IMR-90 (cell line): ENCODE measurements at places on chromosomes 7 and 10. TPM values are rescaled to one million over a fixed set of nuclear protein-coding genes. Genes with fewer than 3 reads are reported as not detected.

GRCh38 chr7:92963566-92963965 is 127.2 kb upstream of the CDK6 start:
- H3K36me3 ChIP-seq, result no peaks in the 10 kb centered on the region
- no peaks in the 10 kb centered on the region for H3K4me1 ChIP-seq
- no peak overlapping the region for H3K4me3 ChIP-seq

FZD1 gene
- total RNA-seq, result 3.6 and 4.4 TPM in 2 replicates

DNA sequence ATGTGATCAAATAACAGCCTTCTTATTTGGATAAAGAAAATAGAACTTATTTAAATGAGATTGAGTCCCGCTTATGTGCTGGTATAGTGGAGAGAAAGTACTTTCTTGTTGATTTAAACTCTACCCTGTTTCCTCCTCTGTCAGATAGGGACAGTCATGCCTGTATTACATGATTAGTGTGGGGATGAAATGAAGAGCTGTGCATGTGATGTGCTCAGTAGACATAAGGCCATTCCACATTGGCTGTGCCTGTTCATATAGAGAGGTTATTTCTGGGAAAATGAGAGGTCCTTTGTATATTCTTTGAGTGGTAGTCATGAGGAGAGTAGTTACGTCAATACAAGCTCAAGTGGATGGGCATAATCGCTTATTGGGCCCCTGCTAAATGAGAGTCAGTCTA is 5.7 kb downstream of the MTURN start:
- H3K4me1 ChIP-seq, result peaks cover 5% of the 10 kb centered on the region
- H3K27me3 ChIP-seq, result no peaks in the 10 kb centered on the region
- H3K36me3 ChIP-seq, result no peaks in the 10 kb centered on the region
- no peak overlapping the region for H3K4me3 ChIP-seq
- no peak for DNase-seq

TRIM50 gene
- total RNA-seq, result not detected in 2 replicates

GRCh38 chr10:6161921-6162320 is 40.8 kb upstream of the PFKFB3 start:
- H3K4me3 ChIP-seq, result no peak overlapping the region
- peaks cover 11% of the 10 kb centered on the region for H3K4me1 ChIP-seq
- 0 out of 2 replicates have a peak, but pooled peaks cover 1% of the 10 kb centered on the region for H3K36me3 ChIP-seq
- no peaks in the 10 kb centered on the region for H3K27me3 ChIP-seq
- no peak for DNase-seq

GRCh38 chr10:7950981-7951847 is 103.3 kb upstream of the GATA3 start:
- peak; percentile 80 for DNase-seq
- peak overlapping the region; percentile 87 for H3K27ac ChIP-seq
- H3K4me1 ChIP-seq, result peaks cover 18% of the 10 kb centered on the region
- H3K27me3 ChIP-seq, result no peaks in the 10 kb centered on the region

SLC29A3 gene
- 0.72 and 0.83 TPM in 2 replicates for total RNA-seq

CPN1 gene
- total RNA-seq, result not detected in 2 replicates

DNA sequence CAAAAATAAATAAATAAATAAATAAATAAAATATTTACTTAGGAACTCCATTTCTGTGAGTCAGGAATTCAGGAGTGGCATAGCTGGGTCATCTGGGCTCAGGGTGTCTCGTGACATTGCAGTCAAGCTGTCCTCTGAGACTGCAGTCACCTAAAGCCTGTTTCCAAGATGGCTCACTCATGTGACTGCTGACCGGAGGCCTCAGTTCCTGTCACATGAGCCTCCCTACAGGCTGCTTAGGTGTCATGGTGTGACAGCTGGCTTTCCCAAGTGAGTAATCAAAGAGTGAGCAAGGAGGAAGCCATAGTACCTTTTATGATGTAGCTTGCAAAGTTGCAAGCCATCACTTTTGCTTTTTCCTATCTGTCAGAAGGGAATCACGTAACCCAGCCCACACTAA is 128.6 kb upstream of the KCTD7 start:
- H3K27me3 ChIP-seq, result no peaks in the 10 kb centered on the region
- peaks cover 2% of the 10 kb centered on the region; the same call in 1 of the 2 replicates for H3K4me1 ChIP-seq
- H3K4me3 ChIP-seq, result no peak overlapping the region
- H3K36me3 ChIP-seq, result no peaks in the 10 kb centered on the region

GRCh38 chr10:58508316-58508715 is 4.4 kb upstream of the BICC1 start:
- peak; percentile 92 for DNase-seq
- H3K4me3 ChIP-seq, result no peak overlapping the region
- H3K36me3 ChIP-seq, result no peaks in the 10 kb centered on the region
- peak overlapping the region; percentile 81; the same call in 1 of the 2 replicates for H3K27ac ChIP-seq

GRCh38 chr7:30584415-30584814 is 10.3 kb upstream of the GARS1 start:
- no peak overlapping the region for H3K27ac ChIP-seq
- no peaks in the 10 kb centered on the region for H3K27me3 ChIP-seq
- no peak for DNase-seq
- H3K36me3 ChIP-seq, result peaks cover 12% of the 10 kb centered on the region
- no peaks in the 10 kb centered on the region for H3K4me1 ChIP-seq

DNA sequence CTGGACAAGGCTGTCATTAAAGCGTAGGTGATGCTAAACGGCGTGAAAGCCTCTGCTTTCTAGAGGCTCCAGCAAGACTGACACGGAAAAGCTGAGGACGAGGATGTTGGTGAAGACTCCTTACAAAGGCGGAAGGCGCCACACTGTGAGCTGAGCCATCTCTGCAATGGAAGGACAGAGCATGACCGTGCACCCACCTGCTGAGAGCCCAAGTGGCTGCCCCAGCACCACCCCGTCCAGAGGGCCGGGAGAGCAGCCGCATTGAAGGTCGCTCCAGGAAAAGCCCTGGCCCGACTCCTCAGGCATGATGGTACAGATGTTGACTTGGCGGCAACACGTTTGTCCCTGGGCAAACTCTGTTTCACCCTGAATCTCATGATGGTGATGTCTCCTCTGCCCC is 492.7 kb downstream of the DNAJB6 start:
- no peaks in the 10 kb centered on the region for H3K4me1 ChIP-seq
- H3K36me3 ChIP-seq, result no peaks in the 10 kb centered on the region
- no peak overlapping the region for H3K4me3 ChIP-seq
- no peak overlapping the region for H3K27ac ChIP-seq
- no peak for DNase-seq

ENO4 gene
- total RNA-seq, result under 0.01 TPM in 2 replicates

DNA sequence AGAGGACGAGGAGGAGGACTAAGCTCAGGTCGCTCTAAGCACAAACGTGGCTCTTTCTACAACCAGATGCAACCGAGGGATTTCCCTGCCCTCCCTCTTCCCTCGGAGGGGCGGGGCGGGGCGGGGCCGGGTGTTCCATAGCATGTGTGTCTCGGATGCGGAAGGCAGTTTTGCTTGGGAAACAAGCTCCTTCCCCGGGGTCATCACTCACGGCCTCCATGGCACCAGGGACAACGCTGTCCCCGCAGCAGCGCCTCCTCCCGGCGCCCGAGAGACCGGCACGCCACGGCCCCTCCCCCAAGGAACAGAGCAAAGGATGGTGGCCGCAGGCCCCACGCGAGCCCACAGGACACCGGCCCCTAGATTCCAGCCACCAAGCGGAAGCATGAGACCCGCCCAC is 110.5 kb downstream of the PAXIP1 start:
- no peaks in the 10 kb centered on the region for H3K36me3 ChIP-seq
- H3K4me1 ChIP-seq, result no peaks in the 10 kb centered on the region
- H3K27me3 ChIP-seq, result no peaks in the 10 kb centered on the region
- no peak overlapping the region for H3K27ac ChIP-seq
- no peak for DNase-seq

DNA sequence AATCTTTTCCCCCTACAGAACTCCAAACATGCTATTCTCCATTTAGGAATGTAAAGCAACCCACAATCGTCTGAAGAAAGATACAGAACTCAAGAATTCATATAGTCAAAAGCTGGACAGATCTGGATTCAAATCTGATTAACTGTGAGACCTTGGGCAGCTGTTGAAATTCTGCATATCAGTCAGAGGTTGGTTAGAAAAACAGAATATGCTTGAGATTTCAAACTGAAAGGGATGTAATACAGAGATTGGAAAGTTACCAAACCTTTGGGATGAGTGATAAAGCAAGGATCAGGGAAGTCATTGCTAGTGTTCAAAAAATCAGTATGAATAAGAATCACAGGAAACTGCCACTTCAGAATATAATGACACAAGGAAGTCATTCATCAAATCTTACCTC is 406.6 kb downstream of the HTR7 start:
- H3K4me3 ChIP-seq, result no peak overlapping the region
- no peaks in the 10 kb centered on the region for H3K27me3 ChIP-seq
- no peaks in the 10 kb centered on the region for H3K4me1 ChIP-seq
- no peak for DNase-seq
- H3K36me3 ChIP-seq, result no peaks in the 10 kb centered on the region
- H3K27ac ChIP-seq, result no peak overlapping the region

LGI1 gene
- total RNA-seq, result not detected in 2 replicates
